Kidney epithelial cell (primary cell): ENCODE measurements at places on chromosomes 4 and X.

- DNase-seq: no peak
These were observed 181.2 kb downstream of the RAPGEF2 start for GRCh38 chr4:159284113-159284512.

DNA sequence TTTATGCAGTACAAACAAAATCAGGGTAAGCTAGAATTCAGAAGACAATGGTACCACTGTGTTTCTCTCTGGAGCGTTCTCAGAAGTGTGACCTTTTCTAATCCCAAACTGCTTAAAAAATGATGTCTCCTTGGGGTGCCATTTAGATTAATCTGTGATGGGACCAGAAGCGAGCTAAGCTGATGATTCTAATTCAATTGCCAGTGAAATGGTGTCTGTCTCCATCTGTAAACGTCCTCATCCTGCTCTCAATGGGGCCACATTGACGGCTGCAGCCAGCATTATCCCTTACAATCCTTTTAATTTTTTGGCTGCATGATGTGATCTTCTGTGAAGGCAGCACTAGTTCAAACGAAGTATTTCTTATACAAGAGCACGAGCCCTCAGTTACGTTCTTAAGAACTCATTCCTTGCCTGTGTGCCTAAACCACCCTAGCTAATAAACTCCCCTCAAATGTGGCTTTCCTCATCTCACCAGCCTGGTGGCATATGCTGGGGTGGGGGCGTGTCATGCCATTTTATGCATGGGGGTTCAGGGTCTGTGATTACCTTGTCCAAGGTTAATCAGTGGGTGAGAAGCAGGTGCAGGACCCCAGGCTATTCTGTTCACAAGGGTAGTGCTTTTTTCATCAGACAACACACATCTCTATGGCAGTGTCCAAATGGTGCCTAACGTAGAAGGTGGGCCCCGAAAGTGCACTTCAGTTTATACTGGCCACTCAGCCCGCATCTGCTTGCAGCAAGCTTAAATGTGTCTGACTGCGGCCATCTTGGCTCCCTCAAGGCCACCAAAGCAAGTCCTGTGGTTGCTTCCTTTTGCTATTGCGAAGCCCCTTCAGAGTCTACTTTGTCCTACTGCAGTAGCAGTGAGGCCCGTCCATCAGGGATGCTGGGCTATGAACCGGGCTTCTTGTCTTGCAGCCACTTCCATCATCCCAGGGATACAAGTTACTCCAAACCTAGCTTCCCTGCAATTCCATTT, 45.7 kb upstream of the SLC2A9 start:
- DNase-seq: no peak

DNA sequence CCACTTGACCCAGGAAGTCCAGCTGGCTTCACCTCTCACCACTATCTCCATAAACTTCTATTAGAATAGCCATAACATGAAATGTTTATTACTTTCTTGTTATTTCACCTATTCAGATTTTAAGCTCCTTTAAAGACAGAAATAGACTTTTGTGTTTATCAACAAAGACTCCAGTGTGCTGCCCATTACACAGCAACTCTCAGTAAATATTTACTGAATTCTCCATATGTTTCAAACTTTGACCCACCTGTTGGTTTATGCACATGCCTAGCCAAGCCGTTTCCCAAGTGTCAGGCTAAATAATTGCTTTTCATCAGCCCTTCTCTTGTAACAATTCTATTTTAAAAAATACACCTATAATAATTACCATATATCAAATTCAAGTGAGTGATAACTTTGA, 242.9 kb upstream of the NEIL3 start:
- DNase-seq: no peak

DNA sequence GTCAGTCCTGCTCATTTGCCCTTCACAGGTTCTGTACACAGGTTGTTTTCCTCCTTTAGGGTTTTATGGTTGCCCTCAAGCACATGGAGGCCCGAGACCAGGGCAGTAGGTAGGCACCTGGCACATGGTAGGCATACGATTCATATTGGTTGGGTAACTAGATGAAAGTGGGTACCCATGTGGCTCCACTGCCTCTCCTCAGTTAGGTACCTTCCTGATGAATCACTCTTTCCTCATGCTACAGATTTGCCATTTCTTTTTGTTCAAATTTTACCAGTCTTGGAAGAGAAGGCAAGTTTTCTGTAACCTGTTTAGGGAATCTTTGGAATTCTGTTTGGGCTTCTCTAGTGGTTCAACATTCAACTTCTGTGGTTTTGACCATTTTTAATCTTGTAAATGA, 121.3 kb downstream of the FHIP1A start:
- no peak for DNase-seq

DNA sequence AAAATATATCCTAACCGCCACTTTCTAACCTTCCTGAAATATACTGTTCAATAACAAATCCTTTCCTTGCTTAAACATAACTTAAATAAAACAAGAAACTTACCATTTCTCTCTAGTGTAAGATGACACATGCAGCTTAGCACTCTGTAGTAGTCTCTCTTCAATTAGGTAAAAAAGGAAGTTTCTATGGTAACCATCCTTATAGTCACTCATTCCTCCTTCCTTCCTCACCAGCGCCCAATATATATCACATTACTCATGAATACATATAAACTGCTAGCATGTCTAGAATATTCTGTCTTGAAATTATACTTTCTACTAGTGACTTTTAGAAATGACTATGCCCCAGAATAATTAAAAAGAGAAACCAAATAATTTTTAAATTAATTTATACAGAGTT, 112.2 kb downstream of the SNCA start:
- peak; percentile 23 for DNase-seq

GRCh38 chrX:131577413-131577812, 33.5 kb downstream of the OR13H1 start:
- no peak for DNase-seq

DNA sequence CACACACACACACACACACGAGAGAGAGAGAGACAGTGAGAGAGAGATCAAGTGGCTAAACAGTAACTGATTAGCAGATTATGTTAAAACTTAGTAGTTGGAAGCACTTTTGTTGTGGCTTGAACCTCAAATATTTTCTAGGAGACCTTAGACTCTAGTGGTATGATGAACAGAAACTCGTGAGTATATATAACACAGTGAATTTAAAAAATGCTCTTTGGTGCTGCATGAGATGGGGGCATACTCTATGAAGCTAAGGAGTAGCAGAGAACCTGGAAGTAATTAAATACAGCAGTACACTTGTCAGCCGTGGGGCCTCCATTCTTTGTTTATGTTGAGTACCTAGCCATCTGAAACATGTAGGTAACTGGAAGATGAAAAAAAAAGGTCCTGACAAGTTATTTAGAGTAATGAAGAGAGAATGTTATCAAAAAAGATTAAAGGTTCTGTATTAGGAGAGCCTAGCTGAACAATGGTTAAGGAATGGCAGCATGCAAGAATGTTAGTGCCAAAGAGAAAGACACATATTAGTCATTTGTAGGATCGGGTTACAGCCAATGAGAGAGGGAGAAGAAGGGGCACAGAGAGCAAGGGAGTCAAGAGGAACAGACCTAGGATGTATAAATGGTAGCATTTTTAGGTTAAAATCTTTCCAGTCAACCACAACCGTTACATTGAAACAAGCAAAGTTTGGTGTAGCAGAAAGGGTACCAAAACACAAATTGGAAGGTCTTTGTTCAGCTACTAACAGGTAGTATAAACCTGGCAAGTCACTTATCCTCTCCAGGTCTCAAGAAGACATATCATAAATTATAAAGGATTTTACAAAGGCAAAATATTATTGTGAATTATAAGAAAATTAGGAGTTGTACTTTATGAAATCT, 316.7 kb upstream of the DIPK2B start:
- no peak for DNase-seq

DNA sequence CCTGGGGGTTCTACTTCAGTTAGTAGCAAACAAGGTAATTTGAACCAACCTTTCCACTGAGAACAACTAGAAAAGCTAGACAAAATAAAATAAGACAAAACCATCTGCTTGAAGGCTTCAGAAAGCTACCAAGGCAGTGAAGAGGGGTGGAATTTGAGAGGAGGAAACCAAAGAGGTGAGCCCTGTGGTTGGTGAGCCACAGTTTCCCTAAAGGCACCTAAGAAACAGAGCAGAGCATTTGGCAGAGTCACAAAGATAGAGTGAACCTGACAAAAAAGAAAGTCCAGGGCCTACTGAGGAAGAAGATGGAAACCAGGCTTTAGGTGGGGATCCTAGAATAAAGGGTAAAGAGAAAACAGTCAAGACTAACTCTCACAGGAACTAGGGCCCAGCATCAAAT, 44.3 kb downstream of the CHST7 start:
- DNase-seq: no peak

GRCh38 chrX:63784346-63784901, 590 bp downstream of the ARHGEF9 start:
- DNase-seq: no peak

DNA sequence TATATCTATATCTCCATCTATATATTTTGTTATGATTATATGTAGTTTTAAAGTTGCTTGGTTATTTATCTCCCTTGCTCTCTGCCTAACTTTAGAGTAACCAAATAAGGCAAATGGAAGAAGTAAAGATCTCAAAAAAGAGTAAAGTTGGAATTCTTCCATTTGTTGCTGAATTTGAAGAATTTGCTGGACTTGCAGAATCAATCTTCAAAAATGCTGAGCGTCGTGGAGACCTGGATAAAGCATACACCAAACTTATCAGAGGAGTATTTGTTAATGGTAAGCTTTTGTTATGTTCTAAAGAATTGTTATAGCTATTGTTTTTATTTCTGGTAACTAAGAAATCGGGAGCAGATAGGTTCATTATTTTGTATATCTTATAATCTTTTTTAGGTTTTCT, 43.2 kb downstream of the EXOC1 start:
- DNase-seq: no peak

DNA sequence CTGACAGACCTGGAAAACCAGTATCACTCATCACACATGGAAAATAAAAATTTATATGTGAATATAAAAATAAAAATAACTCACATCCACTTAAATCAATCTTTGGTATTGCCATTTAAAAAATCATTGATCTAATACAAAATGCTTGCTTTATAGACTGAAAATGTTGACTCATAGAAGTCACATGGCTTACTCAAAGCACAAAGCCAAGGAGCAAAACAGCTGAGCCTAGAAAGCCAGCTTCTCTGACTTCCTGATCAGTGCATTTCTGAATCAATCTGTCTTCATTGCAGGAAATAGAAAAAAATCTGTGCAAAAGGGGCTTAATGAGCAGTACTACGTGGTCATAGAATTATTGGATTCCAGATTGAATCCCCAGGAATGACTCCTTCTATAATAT, 176.9 kb upstream of the HS3ST1 start:
- no peak for DNase-seq

- DNase-seq: no peak
These were observed 434.9 kb downstream of the PDGFC start for GRCh38 chr4:156536661-156537060.
